SIG-M5 (cell line): ENCODE measurements at places on chromosomes 16 and 17.

DNA sequence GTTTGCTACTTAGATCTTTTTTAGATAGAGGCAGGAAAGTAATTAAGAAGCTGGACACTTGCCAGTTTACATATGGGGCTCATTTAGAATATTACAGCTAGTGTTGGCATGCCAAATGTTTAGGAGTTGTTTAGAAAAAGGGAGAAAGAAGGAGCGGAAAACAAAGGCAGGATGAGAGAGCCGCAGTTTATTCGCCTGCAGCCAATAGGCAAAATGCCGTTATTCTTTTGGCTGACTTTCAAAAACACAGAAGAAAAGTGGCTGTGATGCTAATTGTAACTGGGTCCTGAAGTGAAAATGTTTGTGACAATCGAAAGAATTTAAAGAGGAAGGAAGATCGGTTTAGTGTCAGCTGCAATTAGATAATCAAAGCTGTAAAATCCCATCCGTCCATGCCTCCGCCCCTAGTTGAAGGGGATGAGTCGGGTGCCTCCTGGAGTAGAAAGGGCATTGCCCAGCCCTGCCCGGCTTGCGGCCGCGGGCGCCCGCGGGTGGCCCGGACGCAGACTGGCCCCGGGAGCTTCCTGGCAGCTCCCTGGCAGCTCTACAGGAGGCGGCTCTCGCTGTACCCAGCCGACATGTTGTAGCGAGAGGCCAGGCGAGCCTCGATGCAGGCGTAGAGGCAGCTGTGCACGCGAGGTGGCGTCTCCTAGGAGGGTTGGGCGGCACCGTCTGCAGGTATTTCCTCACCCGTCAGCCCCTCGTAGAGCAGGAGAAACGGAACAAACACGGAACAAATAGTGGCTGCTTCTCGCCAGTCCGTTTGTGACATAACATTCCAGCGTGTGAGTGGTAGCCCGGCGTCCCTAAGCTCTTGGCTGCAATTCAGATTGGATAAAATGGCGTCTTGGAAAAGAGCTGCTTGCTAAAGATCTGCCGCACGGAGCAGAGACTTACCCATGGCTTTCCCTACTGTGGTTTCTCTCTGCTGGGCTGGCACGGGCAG, 82.2 kb downstream of the TNRC6C start:
- DNase-seq, result no peak

DNA sequence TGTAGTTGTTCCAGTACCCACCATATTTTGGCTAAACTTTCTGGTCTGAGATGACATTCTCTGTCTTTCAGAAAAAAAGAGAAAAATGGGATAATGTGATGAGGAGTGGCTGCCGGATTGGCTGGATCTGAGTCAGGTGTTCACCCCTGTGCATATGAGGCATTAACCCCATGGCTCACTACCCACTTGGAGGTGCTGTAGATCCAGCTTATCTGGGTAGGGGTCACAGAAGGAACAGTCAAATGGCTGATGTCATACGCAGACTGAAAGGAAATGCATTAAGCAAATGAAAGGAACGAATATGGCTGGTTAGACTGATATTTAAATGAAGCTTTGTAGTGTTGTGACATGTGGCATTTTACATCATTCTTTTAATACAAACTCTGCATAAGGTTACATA, 17.3 kb downstream of the MAP2K6 start:
- no peak for DNase-seq

DNA sequence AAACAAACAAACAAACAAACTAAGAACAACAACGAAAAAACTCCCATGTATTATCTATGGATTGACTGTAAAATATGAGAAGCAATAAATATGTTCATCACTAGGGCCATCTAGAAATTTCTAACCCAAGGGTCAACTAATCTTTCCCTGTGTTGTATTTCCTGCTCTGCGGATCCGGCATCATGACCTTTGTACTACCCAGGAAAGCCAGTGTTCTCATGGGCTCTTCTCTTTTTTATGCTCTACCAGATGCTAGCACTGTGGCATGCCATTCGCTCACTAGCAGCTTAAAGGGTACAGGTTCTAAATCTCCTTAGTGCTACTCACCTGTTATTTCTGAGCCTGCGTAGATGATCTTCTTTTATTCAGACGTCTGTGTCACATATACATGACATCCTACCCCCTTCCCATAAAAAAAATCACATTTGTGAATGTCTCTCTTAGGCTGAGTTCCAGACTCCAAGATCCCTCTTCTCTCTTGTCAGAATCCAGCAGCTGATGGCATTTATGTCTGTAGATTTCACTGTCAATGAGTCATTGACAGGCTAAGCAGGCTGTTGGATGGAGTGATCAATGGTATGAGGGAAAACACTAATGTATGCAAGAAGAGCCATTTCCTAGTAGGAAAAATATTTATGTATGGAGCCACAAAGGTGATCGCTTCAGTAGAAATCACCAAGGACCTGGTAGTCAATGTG, 100.0 kb downstream of the WWOX start:
- DNase-seq, result no peak

- no peak for DNase-seq
Observed at GRCh38 chr16:15807603-15808009, 49.2 kb downstream of the MYH11 start.

- no peak for DNase-seq
Observed at GRCh38 chr16:12009462-12009861, 32.9 kb downstream of the SNX29 start.

DNA sequence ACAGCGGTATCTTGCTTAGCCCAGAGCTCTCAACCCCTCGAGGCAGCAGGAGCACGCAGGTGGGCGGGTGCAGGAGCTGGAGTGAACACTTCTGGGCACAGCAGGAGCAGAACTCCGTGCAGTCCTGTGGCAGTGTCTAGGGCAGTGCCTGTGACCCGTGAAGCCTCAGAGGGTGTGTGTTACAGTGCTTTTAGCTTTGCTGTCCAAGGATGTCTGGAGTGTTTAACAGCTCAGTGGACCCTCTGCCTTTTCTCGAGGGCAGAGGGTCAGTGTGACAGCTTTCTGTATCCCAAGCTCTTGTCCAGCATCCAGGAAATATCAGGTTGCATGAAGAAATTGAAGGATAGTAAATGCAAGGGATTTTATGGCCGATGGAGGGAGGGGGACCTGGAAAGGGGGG, 16.4 kb upstream of the SSTR5 start:
- no peak for DNase-seq

GRCh38 chr17:16085066-16085699, 85.6 kb downstream of the TTC19 start:
- no peak for DNase-seq

DNA sequence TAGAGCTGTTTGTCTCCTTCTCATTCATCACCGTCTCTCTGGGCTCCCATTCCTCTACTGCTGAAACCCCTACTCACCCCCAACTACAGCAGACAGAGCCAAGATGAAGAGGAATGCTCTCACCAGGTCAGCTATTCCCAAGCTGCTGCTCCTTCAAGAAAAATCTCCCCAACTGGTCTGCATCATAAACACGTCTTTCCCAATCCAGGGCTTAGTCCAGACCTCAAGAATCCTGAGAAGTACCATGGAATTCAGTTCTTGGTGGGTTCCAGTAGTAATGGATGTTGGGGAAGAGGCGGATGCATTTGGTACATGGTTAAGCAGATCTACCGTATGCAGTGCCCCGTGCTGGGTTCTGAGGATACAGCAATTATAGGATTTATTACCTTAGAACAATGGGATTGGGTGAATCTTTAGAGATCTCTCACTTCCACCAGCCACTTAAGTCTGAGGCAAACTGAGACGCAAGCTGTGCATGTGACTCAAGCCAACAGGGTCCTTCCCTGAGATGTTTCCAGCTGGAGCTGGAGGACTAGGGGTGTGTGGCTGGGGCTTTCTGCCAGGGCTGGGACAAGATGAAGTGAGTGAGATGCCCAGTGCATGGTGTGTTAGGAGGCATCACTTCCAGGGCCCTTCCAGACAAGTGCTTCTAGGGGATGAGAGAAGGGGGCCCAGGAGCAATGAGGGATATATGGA, 232.7 kb upstream of the CDH5 start:
- DNase-seq, result no peak

GRCh38 chr17:47776330-47777197, 43.5 kb downstream of the TBX21 start:
- DNase-seq, result no peak

DNA sequence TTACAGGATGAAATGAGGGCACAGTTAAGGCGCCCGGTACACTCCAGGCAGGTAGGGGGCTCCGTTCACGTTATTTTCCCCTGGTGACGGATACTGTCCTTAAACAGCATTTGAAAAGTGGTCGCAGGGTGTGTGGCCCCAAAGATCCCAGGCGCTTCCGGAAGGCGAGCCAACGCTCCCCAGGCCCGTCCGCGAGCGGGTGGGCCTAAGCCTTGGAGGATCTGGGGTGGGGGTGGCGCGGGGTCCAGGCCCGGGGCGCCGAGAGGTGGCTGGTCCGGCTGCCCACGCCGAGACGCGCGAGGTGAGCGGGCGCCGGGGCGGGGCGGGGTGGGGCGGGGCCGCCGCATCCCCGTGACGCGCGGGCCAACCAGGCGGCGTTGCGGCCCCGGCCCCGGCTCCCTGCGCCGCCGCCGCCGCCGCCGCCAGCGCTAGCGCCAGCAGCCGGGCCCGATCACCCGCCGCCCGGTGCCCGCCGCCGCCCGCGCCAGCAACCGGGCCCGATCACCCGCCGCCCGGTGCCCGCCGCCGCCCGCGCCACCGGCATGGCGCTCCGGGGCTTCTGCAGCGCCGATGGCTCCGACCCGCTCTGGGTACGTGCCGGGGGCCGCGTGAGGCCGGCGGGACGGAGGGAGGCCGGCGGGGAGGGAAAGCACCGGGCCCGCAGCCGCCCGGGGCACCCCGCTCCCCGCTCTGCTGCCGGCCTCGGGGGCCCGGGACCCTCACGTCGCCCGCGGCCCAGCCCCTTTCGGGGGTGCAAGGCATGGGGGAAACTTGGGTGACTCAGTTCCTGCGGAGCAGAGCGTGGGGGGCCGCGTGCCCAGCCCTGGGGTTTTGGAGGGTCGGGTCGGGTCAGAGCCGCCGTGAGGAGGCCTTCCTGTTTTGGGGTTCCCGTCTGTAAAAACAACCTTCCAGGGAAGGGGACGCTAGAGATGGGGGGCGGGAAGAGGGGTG, at the start of gene ABCC1:
Gene ABCC1 (plus strand): TSS at position 407 of the 951 bp plus-strand sequence. CDS start 136 bp downstream, at position 543.
- DNase-seq, result no peak

- no peak for DNase-seq
Observed at GRCh38 chr17:79835953-79836509, 3.2 kb downstream of the CBX4 start.

DNA sequence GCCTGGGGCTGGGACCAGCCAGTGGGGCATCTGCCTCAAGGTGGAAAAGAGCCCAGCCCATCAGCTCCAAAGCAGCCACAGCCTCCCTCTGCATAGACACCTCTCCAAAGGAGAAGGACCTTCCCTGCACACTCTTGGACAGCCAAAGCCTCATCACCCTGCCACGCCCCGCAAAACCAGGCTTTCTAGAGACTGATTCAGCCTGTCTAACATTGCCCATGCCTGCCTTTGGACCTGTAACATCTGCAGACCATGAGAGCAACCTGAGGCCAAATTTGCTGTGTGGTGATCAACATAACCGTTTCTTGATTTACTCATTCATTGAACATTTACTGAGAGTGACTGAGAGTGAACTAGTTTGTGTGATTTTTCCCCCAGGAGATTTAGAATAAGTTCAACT, 219.7 kb upstream of the HSBP1 start:
- no peak for DNase-seq

- no peak for DNase-seq
Observed at GRCh38 chr16:86930001-86930400, 351.7 kb downstream of the FOXL1 start.

DNA sequence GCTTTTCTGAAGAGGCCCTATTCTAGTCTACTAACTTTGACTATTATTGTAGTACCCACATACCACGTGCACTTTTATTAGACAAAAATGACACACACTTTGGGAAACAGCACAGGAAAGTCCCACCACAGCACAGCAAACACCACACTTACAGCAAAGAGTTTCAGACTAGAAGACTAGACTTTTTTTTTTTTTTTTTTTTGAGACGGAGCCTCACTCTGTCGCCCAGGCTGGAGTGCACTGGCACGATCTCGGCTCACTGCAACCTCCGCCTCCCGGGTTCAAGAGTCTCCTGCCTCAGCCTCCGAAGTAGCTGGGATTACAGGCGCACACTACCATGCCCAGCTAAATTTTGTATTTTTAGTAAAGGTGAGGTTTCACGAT, 20.1 kb downstream of the YWHAE start:
- no peak for DNase-seq

- no peak for DNase-seq
Observed at GRCh38 chr17:42679492-42680330, 1.9 kb downstream of the CCR10 start.

- DNase-seq, result no peak
Observed at GRCh38 chr17:11944587-11944986, 52.7 kb downstream of the ZNF18 start.
